ENCODE measurements at places on chromosomes 2 and 18.

GRCh38 chr2:215772003-215772402, 241.3 kb downstream of the MREG start:
- DNase-seq = no peak

- DNase-seq = no peak
Observed at GRCh38 chr2:127085317-127085681, 21.7 kb downstream of the BIN1 start.

- no peak for DNase-seq
Observed at GRCh38 chr2:13667415-13667757, 950.6 kb downstream of the TRIB2 start.

DNA sequence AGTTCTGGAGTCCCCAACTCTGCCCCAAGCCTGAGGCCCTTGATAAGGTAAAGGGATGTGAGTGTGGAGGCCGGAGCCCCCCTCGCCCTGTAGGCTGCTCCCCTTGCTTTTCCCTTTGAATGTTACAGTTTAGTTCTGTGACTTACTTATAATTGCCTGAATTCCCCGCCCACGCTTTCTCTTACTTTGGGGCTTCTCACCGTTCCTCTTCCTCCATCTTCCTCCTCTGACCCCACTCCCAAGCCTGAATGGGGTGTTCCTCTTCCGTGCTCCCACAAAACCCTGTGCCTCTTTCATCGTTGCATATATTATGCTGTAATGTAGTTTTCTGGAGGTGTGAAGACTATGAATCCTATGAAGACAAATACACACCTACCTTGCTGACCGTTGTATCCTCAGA, 15.0 kb upstream of the IL1RN start:
- no peak for DNase-seq
